ENCODE measurements at places on chromosomes 3 and 15.

DNA sequence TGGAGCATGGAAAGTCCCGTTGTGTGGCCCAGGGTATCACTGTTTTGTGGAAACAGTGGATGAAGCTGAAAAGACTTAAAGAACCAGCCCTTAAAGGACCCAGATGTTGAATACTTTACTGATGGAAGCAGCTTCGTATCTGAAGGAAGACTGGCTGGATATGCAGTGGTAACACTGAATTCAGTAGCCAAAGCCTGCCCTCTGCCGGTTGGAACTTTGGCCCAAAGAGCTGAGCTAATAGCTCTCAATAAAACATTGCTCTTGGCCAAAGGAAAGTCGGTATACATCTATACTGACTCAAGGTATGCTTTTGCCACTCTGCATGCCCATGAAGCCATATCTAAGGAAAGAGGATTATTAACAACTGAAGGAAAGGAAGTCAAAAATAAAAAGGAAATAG is 885.4 kb downstream of the PDCD6IP start:
- DNase-seq: no peak

DNA sequence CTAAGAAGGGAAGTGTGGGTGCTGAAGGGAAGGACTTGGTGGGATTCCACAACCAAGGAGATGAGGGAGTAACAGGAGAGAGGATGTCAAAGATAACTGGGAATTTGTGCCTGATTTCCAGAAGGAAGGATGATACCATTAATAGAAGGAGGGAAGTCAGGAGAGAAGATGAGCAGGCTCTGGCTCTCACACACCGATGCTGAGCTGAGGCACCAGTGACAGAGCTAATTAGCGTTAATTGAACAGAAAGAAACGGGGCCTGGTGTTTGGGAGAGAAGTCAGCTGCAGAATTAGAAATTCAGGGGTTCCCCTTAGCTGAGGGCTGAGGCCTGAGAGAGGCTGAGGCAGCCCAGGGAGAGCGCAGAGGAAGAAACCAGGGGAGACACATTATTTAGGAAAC is 11.9 kb upstream of the PDIA5 start:
- DNase-seq: no peak

- no peak for DNase-seq
Measured at GRCh38 chr3:45060165-45060892, 34.2 kb downstream of the CLEC3B start.

DNA sequence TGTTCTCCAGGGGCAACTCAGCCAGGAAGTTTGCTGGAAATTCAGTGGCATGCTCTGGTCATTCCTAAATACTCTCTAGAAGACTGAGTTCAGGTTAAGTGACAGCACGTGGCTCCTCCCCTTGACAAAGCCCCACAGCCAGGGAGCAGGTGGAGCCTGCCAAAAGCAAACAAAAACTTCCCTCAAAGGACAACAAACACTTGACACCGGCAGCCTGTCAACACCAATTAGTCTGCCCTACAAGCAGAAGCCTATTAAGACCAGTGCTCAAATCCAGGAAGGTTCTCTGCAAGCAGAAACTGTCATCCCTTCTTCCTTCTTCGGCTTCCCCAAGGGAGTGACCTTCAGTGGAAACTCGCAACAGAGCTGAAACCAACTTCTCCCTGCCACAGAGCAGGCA is 5.0 kb downstream of the MEX3B start:
- DNase-seq: no peak

- no peak for DNase-seq
Measured at GRCh38 chr3:80870476-80871041, 890.9 kb downstream of the GBE1 start.

DNA sequence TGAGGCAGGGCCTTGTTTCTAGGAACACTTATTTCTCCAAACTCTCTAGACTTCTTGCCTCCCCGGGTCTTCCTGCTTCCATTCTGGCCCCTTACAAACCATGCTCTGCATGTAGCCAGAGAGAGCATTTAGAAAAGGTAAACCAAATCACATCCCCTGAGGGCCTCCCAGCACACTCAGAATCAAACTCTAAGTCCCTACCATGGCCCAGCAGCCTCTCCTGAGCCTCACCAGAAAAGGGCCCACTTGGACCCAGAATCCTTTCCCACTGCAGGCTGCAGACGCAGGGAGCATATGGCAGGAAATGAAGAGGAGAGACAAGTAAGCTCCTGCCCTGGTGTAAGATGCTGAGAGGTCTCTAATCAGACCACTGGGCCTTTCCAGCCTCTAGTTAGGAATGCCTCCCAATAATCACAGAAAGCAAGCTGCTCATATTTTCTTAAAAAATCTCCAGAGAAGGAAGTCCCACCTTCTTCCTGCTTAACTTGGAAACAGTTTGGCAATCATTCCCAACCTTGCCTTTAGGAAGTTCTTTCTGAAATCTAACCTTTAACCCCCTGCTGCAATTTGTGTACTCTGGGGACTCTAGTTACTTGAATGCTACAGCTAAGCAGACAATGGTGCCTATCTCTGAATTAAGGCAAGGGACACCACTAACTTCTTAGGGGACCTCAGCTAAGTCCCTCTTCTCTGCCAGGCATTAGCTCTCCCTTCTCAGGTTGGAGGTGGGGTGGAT is 4.2 kb downstream of the AMOTL2 start:
- peak; percentile 22 for DNase-seq

DNA sequence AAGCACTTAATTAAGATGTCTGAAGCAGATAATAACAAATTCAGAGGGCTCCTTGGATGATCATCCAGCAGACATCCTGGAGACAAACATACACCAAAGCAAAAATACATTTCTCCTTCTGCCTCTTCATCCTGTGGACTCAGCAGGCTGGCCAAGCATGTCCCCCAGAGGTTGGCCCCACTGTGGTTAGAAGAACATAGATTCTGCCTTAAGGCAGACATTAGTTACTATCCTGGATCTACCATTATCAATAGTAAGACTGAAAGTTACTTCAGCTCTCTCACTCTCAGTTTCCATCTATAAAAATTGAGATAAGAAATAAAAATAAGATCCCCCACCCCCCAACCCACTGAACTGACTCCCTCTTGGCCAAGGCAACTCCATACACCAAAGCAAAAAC is 28.6 kb upstream of the TGFBR2 start:
- DNase-seq: no peak

GRCh38 chr3:54696313-54696712 is 231.5 kb downstream of the LRTM1 start:
- no peak for DNase-seq

- no peak for DNase-seq
Measured at GRCh38 chr3:35296533-35296932, 342.8 kb upstream of the ARPP21 start.

GRCh38 chr3:130773366-130773765 is 26.7 kb upstream of the PIK3R4 start:
- DNase-seq: no peak

- DNase-seq: no peak
Measured at GRCh38 chr3:4504340-4505261, 11.5 kb downstream of the ITPR1 start.

DNA sequence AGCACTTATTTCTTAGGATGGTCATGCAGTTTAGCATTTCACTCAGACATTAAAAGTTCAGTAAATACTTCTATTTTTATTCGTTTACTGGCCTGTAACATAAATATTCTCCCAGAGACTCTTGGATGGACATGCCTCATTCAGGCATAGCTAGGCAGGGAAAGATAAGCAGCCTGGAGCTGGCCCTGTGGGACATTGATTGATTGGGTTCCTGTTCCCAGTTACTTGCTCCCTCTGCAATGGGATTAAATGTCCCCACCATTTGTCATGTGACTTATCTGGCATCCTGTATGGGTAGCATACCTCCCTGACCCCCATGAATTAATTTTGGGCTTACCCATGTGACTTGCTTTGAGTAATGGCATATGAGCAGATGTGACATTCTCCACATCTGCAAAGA is 2.7 kb upstream of the SCAMP5 start:
- no peak for DNase-seq

GRCh38 chr3:78601249-78601648 is 1166.5 kb downstream of the ROBO1 start:
- DNase-seq: no peak

DNA sequence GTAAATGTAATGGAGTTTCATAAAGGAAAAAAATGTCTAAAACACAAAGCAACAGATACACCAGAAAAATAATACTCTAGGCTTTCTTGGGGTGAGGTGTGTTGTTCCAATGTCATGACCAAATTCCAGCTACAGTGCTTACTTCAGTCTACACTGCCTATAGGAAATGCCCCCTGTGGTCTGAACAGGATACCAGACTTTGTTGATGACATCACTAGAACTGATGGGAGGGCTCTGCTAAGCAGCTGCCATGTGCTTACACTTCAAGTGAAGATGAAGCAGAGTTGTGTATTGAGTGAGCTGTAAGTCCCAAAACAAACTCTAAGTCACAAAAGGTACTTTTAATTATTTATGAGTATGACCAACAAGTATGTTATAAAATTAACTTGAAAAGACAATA is 456.1 kb upstream of the IL12A start:
- no peak for DNase-seq

- no peak for DNase-seq
Measured at GRCh38 chr3:24359102-24359501, 135.5 kb downstream of the THRB start.

GRCh38 chr3:108122276-108122675 is 31.4 kb upstream of the CD47 start:
- DNase-seq: no peak

DNA sequence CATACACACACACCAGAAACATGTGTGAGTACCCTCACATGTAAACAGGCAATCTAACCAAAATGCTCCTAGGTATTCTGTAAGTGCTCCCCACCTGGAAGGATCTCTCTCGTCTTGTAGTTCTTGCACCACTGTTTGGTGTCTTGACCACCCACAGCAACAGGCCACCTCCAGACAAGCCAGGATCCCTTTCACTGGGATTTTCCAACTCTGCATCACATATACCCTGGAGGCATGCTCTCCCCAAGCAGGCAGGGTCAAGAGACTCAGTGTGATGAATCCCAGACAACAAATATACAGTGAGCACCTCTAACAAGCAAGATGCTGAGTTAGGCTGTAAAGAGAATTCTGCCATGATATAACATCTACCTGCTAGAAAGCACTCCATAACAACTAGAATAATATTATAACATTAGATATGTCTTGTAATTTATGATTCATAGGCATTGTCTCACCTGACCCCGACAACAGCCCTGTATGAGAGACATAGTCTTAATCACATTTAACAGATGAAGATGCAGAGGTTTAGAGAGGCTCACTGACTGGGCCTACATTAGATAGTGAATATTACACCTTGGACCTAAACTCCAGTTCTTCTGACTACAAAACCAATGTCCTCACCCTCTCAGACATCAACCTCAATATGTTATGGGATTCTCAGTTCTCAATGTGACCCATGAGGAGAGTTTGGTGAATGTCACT is 76.5 kb upstream of the BCL6 start:
- no peak for DNase-seq

GRCh38 chr15:50083424-50084025 is 35.5 kb downstream of the ATP8B4 start:
- DNase-seq: no peak

DNA sequence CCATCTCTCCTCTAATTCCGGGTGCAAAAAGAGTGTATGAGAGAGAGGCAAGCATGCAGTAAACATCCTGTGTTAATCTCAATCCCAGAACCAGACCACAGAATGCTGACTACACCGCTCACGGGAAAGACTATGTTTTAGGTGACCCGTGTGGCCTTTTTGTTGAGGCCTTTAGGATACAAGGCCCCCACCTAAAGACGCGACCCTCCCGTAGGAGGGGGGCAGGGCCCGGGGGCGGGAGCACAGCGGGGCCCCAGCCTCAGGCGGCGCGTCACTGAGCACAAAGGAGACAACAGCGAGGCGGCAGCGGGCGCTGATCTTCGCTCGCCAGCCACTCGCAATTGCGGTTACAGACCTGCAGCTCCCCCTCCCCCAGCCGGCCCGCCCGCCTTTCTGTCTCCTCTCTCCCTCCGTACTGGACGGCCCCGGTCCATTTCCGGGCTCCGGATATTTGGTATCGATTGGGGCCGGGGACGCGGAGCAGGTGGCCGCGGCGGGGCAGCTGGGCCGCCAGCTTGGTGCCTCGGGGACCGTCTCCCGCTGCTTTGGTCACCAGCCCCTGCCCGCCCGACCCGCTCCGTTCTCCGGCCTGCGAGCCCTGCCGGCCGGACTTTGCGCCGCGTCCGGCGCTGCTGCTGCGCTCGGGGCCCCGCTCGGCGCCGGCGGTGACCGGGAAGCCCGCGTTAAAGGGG is at the start of gene CCDC50:
Gene CCDC50, plus strand, starts transcription at position 433 of the 692 bp plus-strand sequence. CDS start 281 bp downstream, outside the sequence.
- DNase-seq: peak; percentile 78

Measured in natural killer cell treated with Interleukin-12 subunit alpha and Interleukin-12 subunit beta and Interleukin-15 and Interleukin-18, amount 100 ng/mL, for 72 hours (primary cell).